Fibroblast of the aortic adventitia (primary cell): ENCODE measurements at places on chromosomes 2 and 18.
A peak's percentile ranks its signal among the peaks of the same experiment; 100 is the strongest.

DNA sequence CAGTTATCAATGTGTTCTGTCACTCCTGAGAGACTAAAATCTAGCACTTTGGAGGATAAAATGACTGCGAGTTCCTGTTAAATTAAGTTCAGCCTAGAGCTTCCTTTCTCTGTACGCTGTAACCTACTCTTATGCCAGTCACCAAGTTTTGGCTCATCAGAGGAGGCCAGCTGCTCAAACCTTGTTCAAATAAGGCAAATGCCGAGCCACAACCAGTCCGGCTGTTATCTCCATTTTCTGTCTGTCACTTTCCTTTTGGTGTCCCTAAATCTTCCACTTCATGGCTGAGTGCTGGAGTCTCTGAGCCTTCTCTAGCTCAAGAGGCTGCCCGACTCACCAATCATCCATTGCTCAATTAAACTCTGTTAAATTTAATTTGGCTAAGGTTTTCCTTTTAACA lies 33.5 kb upstream of the PXDN start:
- DNase-seq: no peak

- no peak for DNase-seq
Observed at GRCh38 chr2:12045864-12046291, 299.4 kb downstream of the LPIN1 start.

DNA sequence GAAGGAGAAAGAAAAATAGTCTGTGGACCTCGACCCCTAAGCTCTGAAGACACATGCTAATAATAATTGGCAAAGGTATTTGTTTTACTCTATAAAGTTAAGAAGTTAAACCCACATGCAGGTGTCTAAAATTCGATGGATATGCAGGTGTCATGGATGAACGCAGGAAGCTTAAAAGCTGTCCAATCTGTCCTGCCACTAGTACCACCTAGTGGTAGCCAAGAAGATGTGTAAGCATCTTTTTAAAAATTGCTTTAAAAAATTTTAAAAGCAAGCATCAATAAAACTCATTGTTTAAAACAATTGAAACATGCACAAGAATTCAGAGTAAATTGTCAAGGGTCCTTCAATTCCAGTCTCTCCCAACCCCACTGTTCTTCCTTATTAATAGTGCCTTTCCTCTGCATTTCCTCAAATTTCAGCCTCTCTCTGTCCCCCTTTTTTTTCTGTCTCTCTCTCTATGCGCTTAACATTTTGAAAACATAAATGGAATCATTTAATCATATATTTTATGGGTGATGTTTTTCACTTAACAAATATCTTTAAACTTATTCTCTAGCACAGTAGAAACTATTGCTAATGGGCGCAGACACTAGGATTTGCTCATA lies 30.6 kb upstream of the PPP3R1 start:
- peak; percentile 53 for DNase-seq

- DNase-seq: no peak
Observed at GRCh38 chr2:201600906-201601305, 42.4 kb downstream of the TMEM237 start.

DNA sequence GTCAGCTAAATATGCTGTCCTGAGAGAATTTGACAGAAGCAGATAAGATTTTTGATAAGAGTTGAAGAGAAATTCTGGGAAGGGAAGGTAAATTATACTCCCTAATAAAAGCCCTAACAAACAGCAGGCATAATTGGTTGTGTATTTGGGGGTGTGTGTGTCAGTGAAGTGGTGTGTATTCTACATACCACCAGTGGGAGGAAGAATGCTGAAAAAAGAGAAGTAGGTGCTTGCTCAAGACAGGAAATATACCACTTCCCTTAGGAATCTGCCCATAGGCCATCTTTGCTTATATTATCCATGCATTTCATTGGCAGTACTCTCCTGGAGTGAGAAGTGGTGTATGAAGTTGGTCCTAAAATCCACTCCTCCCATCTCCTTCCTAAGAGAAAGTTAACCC lies 76.2 kb downstream of the FMNL2 start:
- DNase-seq: no peak

DNA sequence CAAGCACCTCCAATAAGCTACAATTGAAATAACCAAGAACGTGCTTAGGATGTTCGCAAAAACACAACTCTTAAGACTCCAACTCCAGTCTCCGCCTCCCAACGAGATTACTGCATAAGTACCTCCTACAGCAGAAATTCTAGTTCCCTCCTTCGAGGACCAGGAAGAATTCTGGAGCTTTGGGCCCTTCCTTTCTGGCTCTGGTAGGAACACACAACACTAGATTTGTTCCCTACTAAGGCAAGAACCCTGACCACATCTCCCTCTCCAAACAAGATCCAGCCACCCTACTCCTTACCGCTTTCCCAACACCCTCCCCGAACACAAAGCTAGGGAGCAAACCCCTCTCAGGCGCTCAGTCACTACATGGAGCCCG lies 721 bp downstream of the ADAM17 start:
- DNase-seq: peak; percentile 93

DNA sequence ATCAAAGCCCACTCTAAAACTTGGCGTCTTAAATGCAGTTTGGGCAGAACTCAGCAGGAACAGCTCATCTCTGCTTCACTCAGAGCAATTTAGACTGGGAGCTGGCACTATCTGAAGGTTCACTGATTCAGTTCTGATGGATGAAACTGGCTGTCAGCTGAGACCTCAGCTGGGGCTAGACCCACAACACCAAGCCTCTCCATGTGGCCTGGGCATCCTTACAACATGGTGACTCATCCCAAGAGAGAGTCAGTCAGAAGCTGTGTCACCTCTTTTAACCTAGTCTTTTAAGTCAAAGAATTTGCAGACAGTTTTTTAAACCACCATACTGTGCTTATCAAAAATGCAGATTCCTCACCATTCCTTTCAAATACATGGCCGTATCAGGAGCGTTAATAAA lies 62.6 kb upstream of the ZNF397 start:
- peak; percentile 55 for DNase-seq

DNA sequence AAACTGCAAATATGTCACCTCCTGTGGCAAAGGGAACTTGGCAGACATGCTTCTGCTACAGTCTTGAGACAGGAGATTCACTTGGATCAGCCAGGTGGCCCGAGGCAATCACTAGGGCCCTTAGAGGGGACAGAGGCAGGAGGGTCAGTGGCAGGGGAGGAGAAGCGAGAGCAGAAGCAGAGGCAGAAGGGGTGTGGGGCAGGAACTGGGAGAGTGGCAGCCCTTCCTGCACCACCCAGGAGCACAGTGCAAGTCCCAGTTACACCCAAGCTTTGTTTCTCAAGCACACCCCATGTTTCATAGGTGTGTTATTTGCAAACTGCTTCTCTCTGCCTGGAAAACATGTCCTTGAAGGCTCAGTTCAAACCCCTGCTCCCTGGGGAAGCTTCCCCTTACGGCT lies 309.7 kb upstream of the MYT1L start:
- no peak for DNase-seq

DNA sequence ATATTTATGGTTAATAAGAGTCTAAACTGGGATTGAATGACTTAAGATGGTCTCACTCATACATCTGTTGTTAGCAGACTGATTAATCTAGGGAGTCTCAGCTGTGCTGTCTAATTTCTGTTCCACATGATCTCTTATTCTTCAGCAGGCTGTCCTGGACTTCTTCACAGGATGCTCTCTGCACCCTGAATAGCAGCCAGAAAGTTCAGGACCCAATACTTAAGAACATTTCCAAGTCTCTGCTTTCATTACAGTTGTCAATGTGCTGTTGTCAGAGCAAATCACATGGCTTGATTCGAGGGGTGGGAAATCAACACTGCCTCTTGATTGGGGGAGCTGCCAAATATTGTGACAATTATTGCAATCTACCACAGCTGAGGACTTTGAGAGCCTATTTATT lies 627.1 kb upstream of the SLC8A1 start:
- no peak for DNase-seq

GRCh38 chr2:47599171-47599570 lies 183.8 kb upstream of the MSH6 start:
- no peak for DNase-seq

DNA sequence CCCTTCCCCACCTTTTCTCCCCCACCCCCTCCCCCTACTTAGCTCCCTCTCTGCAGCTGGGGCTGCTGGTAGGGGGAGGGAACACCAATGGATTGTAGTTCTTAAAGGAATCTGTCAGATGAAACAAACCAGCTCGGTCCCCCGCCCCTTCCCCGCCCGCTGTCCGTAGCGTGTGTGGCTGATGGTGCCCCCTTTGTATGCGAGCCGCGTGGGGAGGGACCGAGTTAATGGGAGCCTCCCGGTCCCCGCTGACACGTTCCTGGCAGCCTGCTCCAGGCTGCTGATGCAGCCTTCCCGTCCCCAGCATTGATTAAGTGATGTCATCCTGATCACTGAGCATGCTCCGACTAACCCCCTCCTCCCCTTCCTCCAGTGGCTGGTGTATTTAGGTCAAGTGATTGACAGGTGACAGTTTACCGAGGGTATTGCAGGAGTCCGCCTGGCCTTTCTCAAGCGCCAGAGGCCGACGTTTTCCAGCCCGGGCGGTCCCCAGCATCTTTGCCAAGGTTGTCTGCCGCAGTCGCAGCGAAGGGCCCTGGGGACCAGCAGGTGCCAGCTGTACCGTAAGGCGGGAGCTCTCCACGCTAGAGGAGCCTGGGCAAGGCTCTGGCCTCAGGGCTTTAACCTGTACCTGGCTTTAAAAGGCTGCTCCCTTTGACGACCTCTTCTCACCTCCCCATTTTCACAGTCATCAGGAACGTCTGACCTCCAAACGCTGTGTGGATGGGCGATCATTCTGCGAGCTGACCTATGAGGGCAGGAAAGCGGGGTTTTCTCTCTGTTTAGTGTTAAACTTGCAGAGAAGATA lies 1.8 kb downstream of the KIF5C start:
- no peak for DNase-seq

- DNase-seq: no peak
Observed at GRCh38 chr2:81853341-81853740, 1548.8 kb upstream of the LRRTM1 start.

GRCh38 chr2:80238692-80239469 lies 65.7 kb downstream of the LRRTM1 start:
- DNase-seq: peak; percentile 45

DNA sequence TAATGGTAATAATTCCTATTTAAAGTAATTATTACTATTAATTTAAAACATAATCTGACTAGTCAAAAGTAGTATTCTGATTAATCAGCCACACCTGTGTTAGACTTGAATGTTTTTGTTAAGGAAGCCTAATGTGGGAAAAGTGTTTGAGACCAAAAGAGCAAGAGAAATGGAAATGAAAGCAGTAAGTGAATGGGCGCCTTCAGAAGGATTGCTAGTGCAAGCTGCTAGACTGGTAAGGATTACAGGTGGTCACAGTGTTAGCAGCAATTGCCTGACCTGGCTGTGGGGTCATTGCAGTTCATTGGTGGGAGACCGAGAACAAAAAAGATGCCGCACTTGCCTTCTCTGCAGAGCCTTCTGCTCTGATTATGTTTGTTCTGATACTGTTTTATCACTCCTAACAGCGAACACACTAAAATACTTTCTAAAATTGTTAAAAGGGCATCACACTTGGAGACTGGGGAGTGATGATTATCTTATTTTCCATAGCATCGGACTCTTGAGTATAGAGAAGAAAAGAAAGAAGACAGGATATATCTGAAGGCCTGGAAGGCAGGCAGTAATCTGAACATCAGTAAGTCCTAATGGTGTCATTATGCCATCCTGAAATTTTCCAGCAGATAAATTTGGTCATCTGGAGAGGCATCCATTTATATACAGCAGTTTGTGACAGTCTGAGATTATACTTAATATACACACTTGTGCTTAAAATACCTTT lies 5.8 kb downstream of the SOCS6 start:
- no peak for DNase-seq

GRCh38 chr2:209422191-209422754 lies 1.6 kb upstream of the MAP2 start:
- no peak for DNase-seq

GRCh38 chr2:132446444-132446843 lies 29.8 kb downstream of the GPR39 start:
- no peak for DNase-seq
